Right ventricle myocardium inferior (tissue), 1 donor: ENCODE measurements at places on chromosomes 16 and 17. TPM values are rescaled to one million over a fixed set of nuclear protein-coding genes. Genes with fewer than 3 reads are reported as not detected.
A peak's percentile ranks its signal among the peaks of the same experiment; 100 is the strongest.

- DNase-seq: no peak
These were observed 2.2 kb downstream of the PLA2G15 start for GRCh38 chr16:68247400-68247799.

DNA sequence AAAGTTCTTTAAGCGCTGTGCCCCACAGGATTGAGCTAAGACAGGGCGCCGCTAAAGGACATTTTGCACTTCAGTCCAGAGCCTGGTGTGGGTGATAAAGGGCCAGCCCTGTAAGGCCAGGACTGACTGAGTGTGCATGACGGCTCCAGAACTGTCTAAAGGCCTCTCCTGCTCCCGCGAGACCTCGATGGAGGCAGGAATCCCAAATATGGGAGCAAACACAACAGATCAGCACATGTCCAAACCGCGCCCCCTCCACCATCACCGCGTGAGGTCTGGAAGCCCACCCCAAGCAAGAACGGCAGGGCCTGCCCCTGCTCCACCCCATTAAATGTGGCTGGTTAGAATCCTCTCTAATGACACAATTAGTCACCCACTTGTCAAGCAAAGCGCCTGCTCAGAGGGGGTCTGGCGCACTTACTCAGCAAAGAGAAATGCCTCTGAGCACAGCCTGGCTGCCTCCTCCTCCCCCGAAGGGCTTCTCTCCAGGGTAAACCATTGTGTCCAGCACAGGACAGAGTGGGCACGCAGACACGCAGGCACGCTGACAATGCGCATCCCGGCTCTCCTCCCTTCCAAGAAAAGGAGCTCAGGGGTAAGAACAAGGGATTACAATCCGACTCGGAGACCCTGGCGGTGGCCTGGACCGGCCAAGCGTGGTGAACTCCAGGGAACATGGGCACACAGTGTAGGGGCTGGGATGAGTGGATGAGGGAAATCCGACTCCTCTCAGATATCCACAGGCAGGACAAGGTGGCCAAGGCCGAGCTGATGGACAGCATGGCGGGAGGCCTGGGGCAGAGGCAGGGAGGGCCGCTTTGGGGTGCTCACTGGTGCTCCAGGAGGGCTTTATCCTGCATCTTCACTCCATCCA, 1.5 kb downstream of the MXRA7 start:
- DNase-seq: peak; percentile 91

The CMTM2 gene
- total RNA-seq: 0.35 TPM

DNA sequence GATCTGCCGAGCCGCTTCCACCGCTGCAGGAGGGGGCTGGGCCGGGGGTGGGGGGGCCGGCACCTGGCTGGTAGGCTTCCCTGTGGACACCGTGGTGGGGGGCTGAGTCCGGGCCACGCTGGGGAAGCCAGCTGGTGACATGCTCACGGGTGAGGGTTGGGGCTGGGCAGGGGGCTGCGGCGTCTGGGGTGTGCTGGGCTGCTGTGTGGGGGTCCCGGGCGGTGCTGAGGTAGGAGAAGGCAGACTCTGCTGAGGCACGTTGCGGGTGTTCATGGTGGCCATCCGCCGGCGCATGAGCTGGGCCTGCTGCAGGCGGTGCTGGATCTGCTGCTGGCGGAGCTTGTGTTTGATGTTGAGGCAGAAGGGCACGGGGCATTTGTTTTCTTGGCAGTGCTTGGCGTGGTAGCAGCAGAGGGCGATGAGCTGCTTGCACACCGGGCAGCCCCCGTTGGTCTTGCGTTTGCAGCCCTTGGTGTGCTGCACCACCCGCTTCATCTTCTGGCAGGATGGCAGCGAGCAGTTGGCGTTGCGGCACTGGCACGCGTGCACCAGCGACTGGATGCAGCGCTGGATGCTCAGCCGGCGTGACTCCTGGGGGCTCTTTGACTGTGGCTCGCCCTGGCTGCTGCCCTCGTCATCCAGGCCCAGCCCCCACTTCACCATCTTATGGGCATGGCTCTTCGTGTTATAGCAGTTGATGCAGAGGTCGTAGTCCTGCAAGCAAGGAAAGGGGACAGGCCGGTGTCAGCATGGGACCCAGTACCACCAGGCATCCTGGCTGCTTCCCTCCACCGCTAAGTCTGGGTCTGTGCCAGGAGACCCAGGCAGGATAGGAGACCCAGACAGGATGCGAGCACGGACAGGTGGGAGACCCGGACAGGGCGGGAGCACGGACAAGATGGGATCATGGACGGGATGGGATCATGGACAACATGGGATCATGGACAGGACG, 12.1 kb upstream of the TRAP1 start:
- no peak for DNase-seq

- peak; percentile 77 for DNase-seq
These were observed at the start of gene CDH13 for GRCh38 chr16:82626791-82627261. Gene CDH13 (plus strand): TSS chr16:82626969.

- DNase-seq: no peak
These were observed 30.7 kb upstream of the SLC5A11 start for GRCh38 chr16:24815021-24815420.

The P2RX5 gene
- total RNA-seq: 19.4 TPM

- DNase-seq: no peak
These were observed 129.2 kb downstream of the SEC14L1 start for GRCh38 chr17:77269696-77270681.

DNA sequence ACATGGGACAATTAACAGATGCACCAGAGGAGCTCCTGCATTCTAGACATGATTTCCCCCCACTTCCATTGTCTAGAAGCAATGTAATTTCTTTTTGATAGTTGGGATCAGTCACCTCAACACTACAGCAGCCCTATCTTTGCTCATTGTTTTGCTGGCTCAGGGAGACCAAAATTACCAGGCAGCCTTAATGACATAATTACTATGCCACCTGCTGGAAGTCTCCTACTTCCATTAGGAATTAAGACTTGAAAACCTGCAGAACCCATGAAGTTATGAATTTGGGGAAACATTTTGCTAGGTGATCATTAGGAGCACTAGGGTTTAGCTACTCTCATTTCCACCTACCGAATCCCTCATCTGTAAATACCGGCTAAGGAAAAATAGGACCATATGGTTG, 312.0 kb upstream of the CA10 start:
- no peak for DNase-seq

DNA sequence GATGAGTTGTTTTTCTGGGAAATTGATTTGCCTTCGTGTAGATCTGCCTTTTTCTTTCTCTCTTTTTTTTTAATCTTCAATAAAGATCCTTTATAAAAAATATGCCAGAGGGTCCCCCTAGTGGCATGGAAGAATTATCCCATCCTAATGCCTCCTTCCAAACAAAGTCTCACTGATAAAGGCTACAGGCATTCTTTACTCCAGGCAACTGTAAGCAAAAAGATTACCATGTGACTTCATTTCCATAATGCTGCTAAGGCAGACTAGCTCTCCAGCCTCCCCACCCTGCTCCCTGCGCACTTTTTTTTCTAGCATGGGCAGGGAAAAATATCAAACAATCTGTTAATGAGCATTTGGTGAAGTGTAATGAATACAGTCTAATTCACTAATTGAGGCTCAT, 220.2 kb upstream of the CDH8 start:
- DNase-seq: no peak

- DNase-seq: peak; percentile 72
These were observed 58.0 kb downstream of the ASIC2 start for GRCh38 chr17:33234930-33235685.

DNA sequence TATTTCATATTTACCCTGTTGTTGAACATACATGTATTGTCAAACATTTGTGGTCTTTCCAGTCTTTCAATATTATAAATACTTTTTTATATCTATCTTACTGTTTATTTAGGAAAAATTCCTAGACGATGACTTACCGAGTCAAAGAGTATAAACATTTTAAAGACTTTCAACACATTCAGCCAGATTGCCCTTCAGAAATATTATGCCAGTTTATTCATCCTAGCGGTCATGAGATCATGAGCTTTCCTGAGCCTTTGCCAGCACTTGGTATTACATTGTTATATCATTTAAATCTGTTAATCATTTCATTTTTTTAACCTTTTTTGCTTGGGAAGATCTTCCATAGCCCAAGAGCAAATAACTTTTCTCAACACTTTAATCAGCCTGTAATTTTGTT, 197.4 kb downstream of the SPECC1 start:
- DNase-seq: no peak

GRCh38 chr16:67198238-67198734, 645 bp upstream of the ELMO3 start:
- peak; percentile 56 for DNase-seq

- peak; percentile 77 for DNase-seq
These were observed 857 bp upstream of the STAT5A start for GRCh38 chr17:42287305-42287976.

GRCh38 chr17:48510761-48511604, 19.8 kb downstream of the HOXB1 start:
- no peak for DNase-seq

- DNase-seq: no peak
These were observed 65.9 kb upstream of the TNRC6C start for GRCh38 chr17:77892469-77893143.

The ARL5C gene
- total RNA-seq: not detected

- DNase-seq: peak; percentile 93
These were observed 30.6 kb downstream of the METRNL start for GRCh38 chr17:83109793-83110645.

The HSPB9 gene
- total RNA-seq: 0.11 TPM

The LRRC37A gene
- 1.1 TPM for total RNA-seq

DNA sequence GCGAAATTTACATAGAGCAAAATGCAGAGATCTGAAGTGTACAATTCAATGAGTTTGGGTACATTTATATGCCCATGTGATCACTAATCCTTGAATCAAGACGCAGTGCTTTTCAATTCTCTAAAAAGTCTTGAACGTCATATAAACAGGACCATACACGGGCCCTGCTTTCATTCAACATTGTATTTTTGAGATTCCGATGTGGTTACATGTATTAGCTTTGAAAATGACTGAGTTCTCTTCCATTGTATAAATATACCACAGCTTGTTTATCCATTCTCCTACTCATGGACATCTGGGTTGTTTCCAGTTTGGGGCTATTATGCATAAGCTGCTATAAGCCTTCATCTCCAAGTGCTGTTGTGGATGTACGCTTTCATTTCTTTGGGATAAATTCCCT, 45.5 kb downstream of the ZCCHC14 start:
- no peak for DNase-seq

DNA sequence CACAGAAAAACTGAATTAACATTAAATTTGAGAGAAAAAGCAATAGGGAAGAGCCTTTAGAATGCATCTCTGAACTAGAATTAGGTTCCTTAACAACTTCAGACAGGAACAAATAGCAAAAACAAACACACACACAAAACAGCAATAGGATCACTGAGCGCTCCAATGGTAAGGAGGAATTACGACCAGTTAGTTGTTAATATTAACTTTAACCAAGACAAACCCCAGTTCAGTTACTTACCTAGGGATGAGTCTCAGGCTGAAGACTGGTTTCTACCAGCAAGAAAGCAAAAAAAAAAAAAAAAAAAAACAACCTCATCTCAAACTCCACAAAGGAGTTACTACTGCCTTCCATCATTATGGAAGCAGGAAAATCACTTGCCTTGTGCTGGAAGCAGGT, 14.6 kb downstream of the DHRS7B start:
- DNase-seq: no peak

DNA sequence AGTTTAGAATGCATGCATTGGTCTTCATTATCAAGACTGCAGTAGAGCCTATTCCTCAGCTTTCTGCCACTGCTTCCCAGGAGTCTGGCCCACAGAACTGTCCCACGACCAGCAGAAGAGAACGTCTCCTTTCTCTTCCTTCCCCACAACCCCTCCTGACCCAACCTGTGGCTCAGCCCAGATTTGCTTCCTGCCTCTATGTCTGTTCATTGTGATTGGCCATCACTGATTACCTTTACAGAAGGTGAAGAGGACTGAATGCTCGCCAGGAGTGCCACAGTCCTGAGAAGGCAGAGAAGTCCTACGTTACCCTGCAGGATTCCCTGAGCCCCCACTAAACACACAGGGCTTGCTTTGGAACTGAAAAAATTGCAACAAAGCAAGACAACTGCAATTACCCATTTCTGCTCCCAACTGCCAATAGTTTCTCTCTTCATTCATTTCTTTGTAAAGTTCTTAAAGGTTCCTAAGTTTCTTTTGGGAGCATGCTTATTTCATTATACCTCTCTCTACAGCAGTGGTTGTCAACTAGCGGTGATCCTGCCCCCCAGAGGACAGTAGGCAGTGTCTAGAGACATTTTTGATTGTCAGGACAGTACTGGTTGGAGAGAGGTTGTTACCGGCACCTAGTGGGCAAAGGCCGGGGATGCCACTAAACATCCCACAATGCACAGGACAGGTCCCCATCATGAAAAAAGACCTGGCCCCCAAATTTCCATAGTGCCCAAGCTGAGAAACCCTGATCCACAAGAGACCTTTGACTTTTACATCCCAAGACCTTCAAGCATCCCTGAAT, 4.5 kb upstream of the NAT9 start:
- DNase-seq: no peak

DNA sequence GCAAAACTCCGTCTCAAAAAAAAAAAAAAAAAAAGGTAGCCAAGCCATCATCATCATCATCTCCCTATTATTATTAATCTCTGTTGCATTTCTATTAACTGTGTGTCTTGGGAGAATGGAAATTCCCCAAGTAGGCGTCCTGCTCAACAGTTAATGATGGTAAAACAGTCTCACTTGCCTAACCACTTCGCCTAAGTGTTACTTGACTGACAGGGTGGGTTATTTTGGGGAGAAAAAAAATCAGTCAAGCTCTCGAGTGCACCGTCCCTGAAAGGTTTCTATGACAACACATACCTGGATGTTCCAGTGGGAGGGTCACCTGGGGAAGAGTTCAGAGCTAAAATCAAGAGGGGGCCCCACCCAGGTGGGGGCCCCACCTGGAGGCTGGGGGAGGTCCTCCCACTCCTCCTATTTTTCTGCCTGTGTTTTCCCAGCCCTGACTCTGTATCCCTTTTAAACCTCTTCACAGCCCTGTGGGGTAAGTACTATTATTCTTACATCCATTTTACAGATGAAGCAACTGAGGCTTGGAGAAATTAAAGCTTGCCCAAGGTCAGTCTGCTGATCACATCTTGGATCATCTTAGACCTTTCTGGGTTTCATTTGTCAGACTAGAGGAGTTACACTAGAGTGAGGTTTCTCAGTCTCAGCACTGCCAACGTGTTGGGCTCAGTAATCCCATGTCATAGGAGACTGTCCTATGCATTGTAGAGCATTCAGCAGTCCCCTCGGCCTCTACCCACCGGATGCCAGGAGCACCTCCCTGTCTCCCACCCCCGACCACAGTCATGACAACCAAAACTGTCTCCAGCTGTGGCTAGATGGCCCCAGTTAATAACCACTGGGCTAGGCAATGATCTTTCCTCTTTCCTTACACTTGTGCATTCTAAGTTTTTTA, 11.0 kb upstream of the ABAT start:
- no peak for DNase-seq

The CDRT15L2 gene
- total RNA-seq: not detected

GRCh38 chr16:56909527-56909979, 22.4 kb upstream of the HERPUD1 start:
- DNase-seq: no peak
